ENCODE measurements at places on chromosomes 1 and 21.

- DNase-seq, result no peak
These were observed 16.7 kb upstream of the DISP1 start for GRCh38 chr1:222798116-222798515.

- no peak for DNase-seq
These were observed 437.8 kb downstream of the LTN1 start for GRCh38 chr21:28554660-28555475.

- no peak for DNase-seq
These were observed 483 bp downstream of the YBEY start for GRCh38 chr21:46286648-46287002.

DNA sequence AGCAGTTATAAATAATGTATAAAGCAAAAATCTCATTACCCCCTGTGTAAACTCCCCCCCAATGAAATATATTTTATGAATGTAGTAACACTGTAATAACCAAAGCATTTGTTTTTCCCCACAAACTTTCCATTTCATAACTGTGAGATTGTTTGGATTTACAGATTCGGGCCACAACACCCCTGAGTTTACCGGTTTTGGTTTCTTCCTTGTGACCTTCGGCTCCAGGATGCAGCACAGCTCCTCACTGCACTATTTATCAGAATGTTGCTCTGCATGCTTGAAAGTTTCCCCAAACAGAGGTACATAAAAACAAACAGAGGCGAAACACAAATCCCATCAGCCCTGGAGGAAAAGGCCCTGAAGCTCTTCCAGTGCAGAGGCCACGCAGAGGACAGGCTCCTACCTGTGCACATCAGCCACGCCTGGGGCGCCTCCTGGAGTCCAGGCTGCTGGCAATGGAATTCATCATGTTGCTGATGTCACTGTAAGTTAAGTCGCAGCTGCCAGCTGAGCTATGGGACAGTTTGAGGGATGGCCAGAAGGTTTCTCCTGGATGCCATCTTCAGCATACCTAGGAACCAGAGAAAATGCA is 122.0 kb downstream of the LMO4 start:
- no peak for DNase-seq

DNA sequence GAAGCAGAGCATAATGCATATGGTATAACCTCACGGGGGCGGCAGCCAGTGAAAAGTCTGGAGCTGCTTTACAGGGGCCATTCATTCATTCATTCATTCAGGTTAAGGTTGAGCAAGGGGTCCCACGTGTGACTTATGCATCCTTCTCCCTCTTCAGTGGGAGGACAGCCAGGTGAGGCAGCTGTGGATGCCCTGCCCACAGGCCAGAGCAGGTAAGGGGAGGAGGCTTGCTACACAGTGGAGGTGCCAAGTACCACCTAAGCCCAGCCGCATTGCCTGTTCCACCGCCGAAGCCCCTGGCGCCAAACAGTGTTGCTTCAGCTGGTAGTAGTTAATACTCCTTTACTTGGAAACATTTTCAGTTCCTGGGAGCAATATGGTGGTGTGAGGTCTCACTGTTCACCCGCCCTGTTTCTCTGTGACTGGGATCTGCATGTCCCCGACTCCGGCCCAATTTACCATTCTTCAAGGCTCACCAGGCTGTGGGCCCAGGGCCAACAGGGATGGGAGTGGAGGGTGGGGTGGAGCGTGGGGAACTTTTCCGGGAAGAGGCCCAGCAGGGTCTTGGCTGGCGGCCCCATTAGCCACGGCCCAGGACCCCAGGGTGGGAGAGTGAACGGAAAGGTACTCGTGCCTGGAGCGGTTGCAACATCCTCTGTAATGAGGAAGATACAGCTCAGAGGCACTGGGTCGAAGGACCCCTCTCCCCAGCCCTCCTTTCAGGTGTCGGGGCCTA is 722 bp upstream of the PODN start:
- no peak for DNase-seq

- no peak for DNase-seq
These were observed 398.7 kb downstream of the BRINP2 start for GRCh38 chr1:177569476-177569875.

Measured in stimulated activated CD4-positive, alpha-beta T cell treated with anti-CD3 and anti-CD28 coated beads, Interleukin-2, amount 100 ng/mL, for 48 hours (primary cell).